ENCODE measurements at places on chromosomes 5 and 9.
A peak's percentile ranks its signal among the peaks of the same experiment; 100 is the strongest.

GRCh38 chr5:55694152-55694830, 17.8 kb downstream of the SLC38A9 start:
- peak; percentile 62 for DNase-seq

GRCh38 chr5:77952636-77953212, 176.6 kb upstream of the TBCA start:
- peak; percentile 61 for DNase-seq

- no peak for DNase-seq
Observed at GRCh38 chr5:86507574-86507973, 110.2 kb upstream of the COX7C start.

GRCh38 chr5:66671305-66671704, 75.1 kb downstream of the MAST4 start:
- no peak for DNase-seq

GRCh38 chr5:176440927-176441706, 7.1 kb upstream of the FAF2 start:
- no peak for DNase-seq

DNA sequence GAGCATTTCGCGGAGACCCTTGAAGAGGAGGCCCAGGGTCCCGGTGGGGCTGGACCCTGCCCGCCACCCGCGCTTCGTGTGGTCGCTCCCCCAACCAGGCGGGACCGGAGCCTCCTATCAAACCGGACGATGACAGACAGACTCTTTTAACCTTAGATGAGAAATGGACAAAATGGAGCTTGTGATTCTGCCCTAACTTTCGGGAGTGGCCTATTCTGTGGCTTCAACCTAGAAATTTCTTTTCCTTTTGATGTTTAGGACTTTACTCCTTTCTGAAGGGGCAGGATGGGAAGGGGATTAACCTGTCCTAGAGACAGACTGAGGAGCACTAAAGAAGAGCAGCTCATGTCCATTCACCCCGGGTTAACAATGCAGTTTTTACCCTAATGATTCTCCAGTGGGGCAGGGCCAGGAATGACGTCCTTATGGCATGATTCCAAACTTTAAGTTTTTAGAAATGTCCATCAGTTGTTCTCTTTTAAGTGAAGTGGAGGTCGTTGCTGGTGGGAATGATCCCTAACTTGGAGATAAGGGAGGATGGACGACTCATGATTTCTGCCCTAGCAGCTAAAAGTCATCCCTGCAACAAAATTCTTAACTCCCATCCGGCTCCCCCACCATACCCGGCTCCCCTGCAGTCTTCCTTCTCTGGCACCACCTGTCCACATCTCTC, 1.0 kb downstream of the NIPSNAP3A start:
- peak; percentile 41 for DNase-seq

DNA sequence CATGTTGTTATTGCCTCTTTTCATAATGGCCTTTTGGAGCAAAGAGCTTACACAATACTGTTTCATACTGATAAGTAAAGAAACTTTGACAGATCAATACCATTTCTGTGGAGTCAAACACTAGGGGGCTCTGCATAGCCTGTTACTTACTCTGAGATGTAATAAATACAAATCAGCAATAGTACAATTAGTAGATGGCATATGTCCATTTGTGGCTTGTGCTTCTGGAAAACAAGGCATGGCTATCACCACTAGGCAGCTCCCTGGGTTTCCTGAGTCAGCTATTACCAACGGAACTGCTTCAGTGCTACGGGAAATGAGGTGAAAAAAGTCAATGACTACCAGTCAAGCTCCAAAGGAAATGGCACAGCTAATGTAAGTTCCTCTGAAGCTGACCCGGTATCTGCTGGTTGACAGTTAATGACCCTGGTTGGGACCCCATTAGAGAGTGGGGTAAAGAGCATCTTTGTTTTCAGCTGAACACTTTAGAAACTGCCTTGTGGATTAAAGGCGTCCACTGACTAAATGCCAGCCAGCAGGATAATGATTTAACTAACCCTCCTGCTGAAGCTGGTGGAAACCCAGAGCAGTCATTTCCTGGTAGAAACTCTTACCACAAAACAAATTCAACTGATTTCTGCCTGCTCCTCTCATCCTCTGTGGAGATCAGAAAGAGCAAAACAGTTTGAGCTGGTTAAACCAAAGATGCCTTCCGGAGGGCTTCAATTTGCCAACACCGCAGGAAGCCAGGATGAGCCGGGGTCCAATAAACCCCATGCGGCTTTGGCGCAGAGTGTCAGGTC, 69.0 kb upstream of the FAM169A start:
- DNase-seq, result peak; percentile 36

- DNase-seq, result peak; percentile 61
Observed at GRCh38 chr9:130235558-130236435, 29.8 kb upstream of the HMCN2 start.

GRCh38 chr5:57884346-57885102, 401.9 kb upstream of the ACTBL2 start:
- no peak for DNase-seq
